ENCODE measurements at places on chromosomes 7 and 10.

DNA sequence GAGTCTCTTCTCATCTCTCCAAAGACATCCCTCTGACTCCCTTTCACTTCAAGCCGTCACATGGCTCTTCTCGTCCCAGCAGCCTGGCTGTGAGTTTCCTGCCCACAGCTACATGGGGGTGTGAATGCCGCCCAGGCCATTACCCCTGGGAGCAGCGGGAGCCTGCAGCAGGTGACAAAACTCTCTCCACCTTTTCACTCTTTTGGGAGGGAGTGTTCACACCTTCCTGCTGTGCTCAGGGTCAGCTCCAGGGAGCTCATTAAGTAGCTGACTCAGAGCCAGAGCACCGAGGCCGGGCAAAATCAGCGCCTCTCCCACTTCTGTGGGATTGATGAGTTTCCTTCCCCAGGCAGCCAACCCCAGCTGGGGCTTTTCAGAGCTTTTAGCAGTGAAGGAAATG, 271.3 kb downstream of the TYW1 start:
- no peak for DNase-seq

DNA sequence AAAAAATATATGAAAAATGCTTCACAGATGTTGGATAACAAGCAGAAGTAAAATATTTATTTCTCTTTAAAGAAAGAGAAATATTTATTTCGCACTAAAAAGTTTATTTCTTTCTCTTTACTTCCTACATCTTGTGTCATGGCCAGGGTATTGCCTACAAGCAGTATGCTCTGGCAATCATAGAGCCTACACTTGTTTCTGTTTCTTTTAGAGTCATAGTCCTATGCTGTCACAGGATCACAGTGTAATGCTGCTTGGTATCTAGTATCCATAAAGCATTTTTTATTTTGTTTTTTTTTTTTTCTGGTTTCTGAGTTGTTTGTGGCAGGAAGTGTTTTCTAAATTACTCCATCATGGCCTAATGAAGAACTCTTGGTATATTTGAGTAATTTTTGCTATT, 116.0 kb downstream of the ATRNL1 start:
- no peak for DNase-seq

DNA sequence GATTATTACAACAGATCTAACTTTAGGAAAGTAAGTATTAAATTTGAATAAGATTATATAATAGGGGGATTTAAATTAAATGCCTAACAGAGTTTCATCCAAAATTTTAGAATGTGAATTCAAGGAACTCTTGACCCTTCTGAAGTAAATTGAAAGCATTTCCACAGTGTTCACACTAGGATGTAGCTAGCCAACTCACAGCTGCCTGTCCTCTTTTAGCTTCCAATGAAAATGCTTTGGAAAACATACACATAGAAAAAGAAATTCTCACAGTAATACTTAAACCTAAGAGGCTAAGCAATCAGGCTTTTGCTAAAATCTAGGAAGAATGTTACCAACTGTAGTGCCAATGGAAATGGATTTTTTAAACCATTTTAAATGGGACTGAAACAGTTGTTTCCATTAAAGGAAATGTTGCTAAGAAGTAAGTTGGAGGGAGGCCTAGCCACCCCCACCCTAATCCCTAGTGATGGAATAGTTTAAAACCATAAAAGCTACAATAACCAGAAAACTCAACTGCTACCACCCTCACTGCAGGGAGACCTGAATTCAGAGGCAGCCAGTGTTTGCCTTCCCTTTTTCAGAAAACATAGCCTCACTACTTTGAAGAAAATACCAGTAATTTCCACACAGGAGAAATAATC, 58.3 kb downstream of the REEP3 start:
- DNase-seq = no peak

- DNase-seq = no peak
Observed at GRCh38 chr7:113764401-113765035, 154.3 kb downstream of the PPP1R3A start.
